ENCODE measurements at places on chromosomes 4 and X. TPM values are rescaled to one million over a fixed set of nuclear protein-coding genes. Genes with fewer than 3 reads are reported as not detected.

ARHGEF38 gene
- 20.4 TPM for total RNA-seq

LEF1 gene
- 5.2 TPM for total RNA-seq

ARFIP1 gene
- 44.4 TPM for total RNA-seq

CDS1 gene
- 40.2 TPM for total RNA-seq

PAGE4 gene
- not detected for total RNA-seq

ZNF718 gene
- 11.6 TPM for total RNA-seq

TMEM31 gene
- not detected for total RNA-seq

COL4A5 gene
- total RNA-seq = 98.8 TPM

SH3D19 gene
- 136 TPM for total RNA-seq

GC gene
- 2,230 TPM for total RNA-seq

NXF2 gene
- total RNA-seq = not detected

MTNR1A gene
- total RNA-seq = not detected

HHIP gene
- 9.5 TPM for total RNA-seq

SHROOM4 gene
- total RNA-seq = 5.3 TPM

GABRA4 gene
- 1.2 TPM for total RNA-seq

KLKB1 gene
- total RNA-seq = 3.7 TPM

YY2 gene
- 1.9 TPM for total RNA-seq

FHIP1A gene
- total RNA-seq = 17.7 TPM

GAGE13 gene
- 0.63 TPM for total RNA-seq

CLTRN gene
- 5.1 TPM for total RNA-seq

NUP62CL gene
- 3.2 TPM for total RNA-seq

DKK2 gene
- total RNA-seq = 1.2 TPM

AGTR2 gene
- total RNA-seq = 0.17 TPM

ZAR1 gene
- not detected for total RNA-seq

IL2 gene
- total RNA-seq = 3.4 TPM

PTTG2 gene
- 1.1 TPM for total RNA-seq

RS1 gene
- total RNA-seq = not detected

PROM1 gene
- total RNA-seq = 40.8 TPM
